ENCODE measurements at places on chromosomes 12 and 14.

GRCh38 chr12:93944201-93944600, 204.2 kb upstream of the PLXNC1 start:
- DNase-seq = no peak

DNA sequence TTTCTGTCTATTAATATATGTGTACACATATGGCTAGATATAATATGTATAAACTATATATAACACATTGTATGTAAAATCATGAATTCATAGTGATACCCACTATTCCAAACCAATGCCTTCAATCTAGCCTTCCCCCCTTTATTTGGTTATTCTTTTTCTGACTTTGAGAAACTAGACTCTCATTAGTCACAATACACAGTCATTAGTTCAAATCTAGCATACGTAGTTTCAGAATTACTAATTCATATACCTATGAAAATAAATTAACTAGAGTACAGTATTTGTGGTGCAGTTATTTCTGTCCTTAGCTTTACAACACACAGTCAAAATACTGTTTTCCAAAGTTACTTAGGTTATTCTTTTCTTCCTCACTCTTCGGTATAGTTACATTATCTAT, 268.2 kb downstream of the DPF3 start:
- DNase-seq = no peak

- DNase-seq = no peak
Observed at GRCh38 chr12:57620936-57621496, 9.8 kb downstream of the ARHGEF25 start.

- no peak for DNase-seq
Observed at GRCh38 chr12:25997201-25997963, 38.9 kb downstream of the RASSF8 start.

DNA sequence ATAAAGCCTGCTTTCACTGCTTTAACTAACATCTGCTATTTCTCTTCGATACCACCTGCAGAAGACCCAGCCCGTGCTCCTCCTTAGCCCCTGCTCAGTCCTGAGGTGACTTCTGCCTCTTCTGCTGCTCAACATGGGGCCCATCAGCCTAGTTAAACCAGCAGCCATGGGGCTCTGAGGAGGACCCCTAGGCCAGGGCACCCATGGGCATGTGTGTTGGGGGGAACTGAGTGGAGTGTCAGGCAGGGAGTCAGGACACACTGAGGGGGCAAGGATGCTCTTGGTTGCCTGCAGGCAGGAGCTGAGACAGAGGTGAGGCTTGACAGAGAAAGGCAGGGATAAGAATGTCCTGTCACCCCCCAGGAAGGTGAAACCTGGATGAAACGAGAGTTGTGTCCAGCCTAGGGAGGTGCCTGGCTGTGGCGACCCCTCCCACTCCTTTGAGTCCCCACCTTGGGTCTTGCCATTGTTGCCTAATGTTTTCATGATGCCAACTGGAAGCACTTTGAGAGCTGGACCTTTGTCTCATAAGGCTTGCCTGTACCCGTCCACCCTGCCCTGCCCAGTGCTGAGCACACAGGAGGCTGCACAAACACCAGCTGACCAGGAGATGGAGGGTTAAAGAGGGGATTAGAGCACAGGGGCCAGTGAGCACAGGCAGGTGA, 12.5 kb upstream of the RABGGTA start:
- no peak for DNase-seq

GRCh38 chr12:68065687-68066086, 76.4 kb downstream of the IFNG-AS1 start:
- DNase-seq = no peak

GRCh38 chr12:96985515-96986362, 78.7 kb downstream of the NEDD1 start:
- peak; percentile 21 for DNase-seq

- no peak for DNase-seq
Observed at GRCh38 chr12:104636496-104636895, 179.7 kb downstream of the CHST11 start.

DNA sequence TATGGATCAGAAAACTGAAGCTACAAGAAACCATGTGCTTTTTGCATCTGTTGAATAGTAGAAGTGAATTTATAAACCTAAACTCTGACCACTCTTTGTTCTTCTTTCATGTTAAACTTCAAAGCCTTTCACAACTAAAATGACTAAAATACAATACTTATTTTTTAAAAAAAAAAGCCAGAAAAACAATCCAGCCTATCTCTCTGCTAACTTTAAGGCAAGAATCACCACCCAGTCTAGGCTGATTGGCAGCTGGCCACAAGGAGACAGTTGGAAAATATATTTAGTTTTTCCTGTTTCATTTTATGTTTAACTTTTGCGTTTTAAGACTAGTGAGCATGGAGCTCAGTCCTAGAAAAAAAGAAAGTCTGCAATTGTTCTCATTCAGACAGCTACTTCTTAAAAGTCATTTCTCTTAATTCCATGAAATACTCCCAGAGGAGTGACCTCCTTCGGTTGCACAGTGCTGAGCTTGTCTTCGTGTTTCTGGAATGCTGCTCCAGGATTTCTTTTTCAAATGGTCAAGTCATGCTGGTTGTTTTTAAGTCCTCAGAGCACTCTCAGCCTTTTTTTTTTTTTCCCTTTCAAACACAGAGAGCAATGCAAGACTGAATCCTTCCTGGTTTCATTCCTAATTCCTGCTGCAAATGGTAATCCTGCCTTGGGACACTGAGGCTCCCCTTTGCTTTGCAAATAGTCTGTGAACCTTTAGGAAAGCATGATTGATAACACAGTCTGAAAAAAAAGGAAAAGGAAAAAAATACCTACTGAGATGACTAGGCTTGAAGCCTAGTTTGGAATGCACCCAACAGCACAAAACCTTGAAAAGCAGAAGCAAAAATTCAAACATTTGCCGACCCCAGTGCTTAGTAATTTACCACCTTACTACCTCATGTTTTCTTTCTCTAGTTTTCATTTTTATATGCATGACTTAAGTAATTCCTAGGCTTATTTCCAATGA, 233.3 kb upstream of the DAAM1 start:
- no peak for DNase-seq

DNA sequence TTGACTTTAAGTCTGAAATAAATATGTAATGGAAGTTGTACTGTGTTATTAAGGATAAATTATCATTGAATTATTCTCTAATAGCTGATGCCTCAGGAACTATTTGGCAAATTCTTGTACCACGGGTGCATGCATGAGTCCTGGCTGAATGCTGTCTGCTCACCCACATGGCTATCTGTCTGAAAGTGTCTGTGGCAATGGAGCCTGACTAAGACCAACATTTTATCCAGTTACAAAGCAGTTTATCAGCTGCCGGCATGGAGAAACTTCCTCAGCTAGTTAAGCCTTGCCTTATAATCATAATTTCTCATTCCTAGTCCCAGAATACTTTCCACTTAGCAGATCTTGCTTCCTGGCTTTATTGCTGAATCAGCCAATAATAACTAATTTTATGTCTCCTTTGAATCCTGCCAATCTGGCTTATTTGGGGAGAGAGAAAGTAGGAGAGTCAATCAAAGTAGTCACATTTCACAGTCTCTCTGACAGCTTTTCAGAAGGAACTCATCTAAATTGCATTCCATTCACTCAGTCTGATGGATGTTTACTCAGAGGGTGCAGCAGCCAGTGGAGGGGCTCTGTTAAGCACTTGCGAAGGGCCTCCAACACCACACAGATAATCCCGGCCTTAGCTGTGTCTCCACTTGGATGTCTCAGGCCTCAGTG, 280.6 kb upstream of the CLEC14A start:
- no peak for DNase-seq

DNA sequence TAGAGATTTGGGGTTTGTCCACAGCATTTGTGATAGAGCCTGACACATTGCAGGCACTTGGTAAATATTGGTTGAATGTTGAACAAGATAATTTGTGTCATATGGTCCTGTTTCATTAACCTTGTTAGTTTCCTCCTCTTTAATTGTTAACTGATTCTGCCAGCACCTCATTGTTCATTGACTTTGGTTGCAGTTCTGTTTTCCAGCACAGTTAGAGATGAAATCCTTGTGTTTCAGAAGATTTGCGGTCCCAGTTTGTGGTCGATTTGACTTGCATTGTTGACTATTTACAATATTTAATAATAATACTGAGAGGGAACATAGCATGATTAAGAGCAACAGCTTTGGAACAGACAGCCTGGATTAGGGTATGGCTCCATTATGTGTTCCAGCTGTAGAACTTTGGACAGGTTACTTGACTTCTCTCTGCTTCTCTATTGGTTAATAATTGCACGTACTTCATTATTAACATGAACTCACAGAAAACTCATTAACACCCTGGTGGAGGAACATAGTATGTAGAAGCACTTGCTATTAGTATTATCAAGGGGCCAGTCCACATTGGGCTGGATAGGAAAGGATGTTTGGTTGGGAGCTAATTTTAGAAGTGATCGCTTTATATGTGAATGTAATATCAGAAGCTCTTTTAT, 8.7 kb downstream of the DRAM1 start:
- no peak for DNase-seq

DNA sequence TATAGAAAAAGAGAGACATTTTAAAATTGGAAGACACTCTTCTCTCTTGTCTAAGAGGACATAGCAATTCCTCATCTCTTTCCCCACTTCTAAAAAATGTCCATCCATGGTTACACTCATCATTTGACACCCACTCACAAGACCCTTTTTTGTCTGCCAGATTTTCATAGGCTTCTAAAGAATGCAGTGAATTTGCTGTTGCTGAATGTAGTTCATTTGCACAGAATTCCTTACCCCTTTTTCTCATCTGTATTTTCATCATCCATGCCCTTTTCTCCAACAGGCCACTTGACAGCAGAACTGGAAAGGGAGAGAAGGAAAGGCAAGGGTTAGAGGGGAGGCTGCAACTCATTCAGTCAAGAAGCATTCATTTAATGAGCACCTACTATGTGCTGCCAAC, 128.0 kb downstream of the NUAK1 start:
- DNase-seq = no peak

DNA sequence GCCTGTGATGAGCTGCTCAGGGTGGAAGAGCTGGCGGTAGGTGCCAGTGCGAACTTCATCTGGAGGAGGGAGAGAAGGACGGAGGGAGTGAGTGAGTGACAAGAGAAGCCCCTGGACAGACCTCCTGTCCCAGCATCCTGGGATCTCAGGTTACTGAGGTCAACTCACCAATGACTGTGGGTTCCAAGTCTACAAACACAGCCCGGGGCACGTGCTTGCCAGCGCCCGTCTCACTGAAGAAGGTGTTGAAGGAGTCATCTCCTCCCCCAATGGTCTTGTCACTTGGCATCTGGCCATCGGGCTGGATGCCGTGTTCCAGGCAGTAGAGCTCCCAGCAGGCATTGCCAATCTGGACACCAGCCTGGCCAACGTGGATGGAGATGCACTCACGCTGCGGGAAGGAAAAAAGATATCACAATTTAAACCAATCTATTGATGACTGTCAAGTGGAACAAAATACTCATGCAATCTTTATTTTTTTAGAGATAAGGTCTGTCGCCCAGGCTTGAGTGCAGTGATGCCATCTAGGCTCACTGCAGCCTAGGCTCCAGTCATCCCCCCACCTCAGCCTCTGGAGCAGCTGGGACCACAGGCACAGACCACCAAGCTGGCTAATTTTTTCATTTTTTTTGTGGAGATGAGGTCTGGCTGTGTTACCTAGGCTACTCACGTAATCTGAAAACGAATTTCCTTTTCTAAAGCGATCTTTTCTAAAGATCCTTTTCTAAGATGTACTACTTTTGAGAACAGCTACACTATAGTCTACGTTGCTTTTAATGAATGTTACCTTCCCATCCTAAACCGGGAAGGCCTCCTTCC, 1.7 kb downstream of the TUBA1B start:
- no peak for DNase-seq

- DNase-seq = no peak
Observed at GRCh38 chr12:1302201-1302870, 292.0 kb downstream of the FBXL14 start.

DNA sequence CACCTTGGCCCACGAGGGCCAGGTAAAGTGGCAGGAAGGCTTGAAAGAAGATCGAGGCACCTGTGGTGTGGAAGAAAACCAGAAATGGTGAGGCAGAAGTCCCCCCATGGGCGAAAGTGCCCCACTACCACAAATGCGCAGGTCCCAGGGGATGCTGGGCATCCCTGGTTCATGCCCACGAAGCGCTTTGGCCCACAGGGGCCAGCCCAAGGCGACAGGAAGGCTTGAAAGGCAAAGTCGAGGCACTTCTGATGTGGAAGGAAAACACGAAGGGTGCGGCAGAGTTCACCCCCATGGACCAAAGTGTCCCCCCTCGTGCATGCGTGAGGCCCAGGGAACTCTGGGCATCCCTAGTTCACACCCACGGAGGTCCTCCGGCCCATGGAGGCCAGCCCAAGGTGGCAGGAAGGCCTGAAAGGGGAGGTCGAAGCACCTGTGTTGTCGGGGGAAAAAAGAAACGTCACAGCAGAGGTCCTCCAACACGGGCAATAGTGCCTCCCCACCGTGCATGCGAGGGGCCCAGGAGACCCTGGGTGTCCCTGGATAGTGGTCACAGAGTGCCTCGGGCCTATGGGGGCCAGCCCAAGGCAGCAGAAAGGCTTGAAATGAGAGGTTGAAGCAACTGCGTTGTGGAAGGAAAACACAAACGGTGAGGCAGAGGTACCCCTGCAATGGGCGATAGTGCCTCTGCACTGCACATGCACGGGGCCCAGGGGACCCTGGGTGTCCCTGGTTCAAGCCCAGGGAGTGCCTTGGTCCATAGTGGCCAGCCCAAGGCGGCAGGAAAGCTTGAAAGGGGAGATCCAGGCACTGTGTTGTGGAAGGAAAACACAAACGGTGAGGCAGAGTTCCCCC, 373.9 kb downstream of the ALG10 start:
- no peak for DNase-seq

DNA sequence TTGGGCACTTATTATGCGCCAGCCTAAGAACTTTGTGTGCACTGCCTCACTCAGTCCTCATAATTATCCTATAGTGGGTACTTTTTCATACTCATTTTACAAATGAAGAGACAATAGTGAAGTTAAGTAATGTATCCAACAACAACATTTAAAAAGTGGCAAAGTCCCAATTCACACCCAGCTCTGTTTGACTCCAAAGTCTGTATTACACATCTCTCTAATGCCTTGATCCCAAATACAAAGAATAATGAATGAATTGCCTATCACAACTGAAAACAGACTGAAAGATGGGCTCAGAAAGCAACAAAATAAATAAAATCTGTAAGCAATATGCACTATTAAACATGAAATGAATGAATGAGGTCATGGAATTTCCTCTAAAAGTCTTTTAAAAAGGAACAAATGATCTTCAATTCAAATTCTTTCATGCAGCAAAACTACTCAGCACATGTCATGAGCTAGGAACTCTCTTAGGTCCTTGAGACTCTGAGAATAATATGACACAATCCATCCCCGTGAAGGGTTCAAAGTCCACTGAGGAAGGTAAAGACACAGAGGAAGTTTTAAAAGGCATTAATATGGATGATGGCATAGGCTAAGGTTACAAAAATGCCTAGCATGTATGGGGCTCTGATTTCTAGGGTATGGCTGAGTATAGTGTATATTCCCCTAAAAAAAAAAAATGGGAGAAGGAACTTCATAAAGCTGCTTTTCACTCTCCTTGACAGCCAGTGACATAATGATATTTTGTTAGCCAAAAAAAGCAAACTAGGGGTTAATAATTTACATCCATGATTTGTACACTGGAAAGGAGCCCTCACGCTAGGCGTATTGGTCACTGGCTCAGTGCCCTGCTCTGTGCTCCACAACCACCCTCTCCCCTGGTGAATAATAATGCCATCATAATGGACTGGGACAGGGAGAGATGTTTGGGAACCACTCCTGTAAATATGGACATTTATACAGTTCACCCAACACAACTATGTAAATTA, 103.4 kb downstream of the SLC2A13 start:
- DNase-seq = no peak
